ENCODE measurements at places on chromosomes 2 and 18.

DNA sequence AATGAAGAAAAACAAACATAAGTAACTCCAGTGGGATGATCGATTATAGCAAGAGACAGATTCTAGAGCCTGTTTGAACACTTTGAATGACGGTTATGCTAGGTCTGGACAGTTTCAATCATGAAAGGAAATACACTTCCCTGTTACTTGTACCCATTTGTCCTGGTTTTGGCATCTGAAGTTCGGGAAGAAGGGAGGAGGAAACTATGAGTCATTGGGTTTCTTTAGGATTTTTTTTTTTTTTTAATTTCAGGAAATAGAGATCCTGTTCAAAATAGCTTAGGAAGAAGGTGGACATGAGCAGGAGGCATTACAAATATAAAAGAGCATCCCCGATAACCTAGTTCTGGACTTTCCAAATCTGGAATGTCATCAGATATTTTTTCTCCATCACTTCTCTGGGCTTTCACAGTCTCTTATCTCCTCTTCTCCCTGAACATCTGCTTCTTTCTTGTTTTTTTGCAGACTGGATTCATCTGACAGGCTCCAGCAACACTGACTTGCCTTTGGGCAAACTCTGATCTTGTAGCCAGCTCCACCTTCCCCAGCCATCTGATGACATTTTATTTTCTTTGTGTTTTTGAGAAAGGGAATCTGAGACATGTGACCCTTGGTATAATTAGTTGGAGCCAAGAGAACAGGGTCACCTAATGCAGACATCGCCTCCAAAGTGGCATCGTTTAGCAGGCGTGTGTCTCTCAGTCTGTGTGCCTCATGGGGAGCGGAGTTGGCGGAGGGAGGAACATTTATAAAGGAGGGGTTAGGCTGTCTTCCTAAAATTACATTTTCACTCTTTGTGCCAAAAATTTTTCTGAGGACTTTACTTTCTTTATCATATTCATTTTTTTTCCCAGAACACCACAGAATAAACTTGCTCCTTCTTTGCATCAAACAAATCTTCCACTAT is 195.3 kb upstream of the EPHA4 start:
- no peak for DNase-seq

- DNase-seq: no peak
These were observed 12.5 kb downstream of the HOXD1 start for GRCh38 chr2:176200971-176201370.

DNA sequence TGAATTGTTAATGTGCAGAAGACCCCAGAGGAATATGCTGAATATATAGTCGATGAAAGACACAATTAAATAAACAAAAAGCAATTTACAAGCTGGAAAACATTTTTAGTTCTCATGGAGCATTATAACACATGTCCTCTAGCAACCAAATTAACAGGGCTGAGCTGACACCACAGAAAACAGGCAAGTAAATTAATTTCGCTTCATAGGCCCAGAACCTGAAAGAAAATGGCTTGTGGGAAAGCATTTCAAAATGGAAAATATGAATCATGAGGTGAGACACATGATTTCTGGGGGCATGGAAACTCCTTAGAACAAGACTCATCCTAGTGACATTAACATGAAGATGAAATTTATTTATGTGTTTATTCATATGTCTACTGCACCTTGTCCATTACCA is 25.0 kb upstream of the RNF152 start:
- DNase-seq: no peak

DNA sequence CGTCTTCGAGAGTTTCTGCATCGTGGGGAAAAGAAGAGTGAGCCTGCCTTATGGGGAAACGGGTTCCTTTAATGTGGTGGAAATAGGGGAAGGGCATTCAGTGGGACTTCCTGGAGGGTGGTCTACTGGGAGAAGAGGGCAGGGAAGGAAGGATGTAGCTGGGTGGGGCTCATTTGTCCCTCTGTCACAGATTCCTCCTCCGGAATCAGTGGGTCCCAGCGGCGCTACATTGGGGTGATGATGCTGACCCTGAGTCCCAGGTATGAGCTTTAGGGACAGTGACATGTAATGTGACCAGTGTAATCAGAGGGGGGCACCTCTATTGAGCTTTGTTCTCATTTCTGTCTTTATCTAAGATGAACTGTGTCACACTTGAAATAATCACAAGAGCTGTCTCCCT is 1.9 kb downstream of the HTRA2 start:
- no peak for DNase-seq

GRCh38 chr2:155703917-155704316 is 628.6 kb downstream of the NR4A2 start:
- DNase-seq: no peak

GRCh38 chr2:173657996-173658717 is 303.5 kb downstream of the CDCA7 start:
- DNase-seq: no peak

DNA sequence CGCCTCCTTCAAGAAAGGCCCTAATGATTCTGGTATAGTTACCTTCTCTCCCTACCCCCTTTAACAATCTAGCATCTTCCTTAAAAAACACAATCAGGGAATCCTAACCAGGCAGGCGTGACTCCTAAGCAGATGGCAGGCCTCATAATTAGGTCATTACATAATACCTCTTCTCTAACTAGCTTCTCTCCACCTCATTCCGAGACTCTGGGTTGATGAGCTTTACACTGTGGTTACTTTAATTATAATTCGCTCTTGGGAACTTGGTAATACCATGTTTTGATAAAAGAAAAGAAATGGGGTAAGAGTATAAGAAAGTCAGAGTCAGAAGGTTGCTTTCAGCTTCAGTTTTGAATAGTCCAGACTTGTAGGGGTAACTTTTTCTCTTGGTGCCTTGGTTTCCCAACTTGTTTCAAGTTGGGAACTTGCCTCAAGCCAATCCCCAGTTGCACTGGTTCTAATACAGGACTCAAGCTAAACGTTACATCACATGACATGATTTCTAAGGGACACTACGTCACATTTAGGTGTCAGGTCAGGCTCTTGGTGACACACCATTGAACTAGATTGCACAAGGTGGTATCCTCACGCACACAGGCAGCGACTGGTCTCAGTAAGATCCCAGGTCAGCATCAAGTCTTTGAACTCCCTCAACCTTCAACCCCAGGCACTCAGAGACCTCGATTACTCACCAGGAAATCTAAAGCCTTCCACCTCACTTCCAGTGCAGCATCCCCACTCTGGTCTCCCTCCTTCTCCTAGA is 59.2 kb downstream of the AAK1 start:
- DNase-seq: no peak

- DNase-seq: no peak
These were observed 222.9 kb downstream of the KLHL29 start for GRCh38 chr2:23607925-23608324.

GRCh38 chr2:112345030-112346027 is 69.9 kb downstream of the ZC3H6 start:
- no peak for DNase-seq

- no peak for DNase-seq
These were observed 142.0 kb downstream of the NCK2 start for GRCh38 chr2:105886687-105887086.

GRCh38 chr2:240127911-240128607 is 8.0 kb downstream of the COPS9 start:
- no peak for DNase-seq

DNA sequence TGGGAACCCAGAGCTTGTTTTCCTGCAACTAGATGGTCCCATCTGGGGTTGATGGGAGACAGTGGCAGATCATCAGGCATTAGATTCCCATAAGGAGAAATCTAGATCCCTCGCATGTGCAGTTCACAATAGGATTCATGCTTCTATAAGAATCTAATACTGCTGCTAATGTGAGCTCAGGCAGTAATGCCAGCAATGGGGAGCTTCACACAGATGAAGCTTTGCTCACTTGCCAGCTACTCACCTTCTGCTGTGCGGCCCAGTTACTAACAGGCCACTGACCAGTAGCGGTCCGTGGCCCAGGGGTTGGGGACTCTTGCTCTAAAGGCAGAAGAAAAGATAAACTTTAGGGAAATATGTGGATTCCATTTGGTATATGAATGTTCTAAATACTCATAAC is 192.9 kb downstream of the AFF3 start:
- DNase-seq: no peak

GRCh38 chr2:237051861-237052260 is 33.8 kb upstream of the COPS8 start:
- DNase-seq: no peak

- DNase-seq: no peak
These were observed 424.2 kb downstream of the TGIF1 start for GRCh38 chr18:3874125-3874524.

DNA sequence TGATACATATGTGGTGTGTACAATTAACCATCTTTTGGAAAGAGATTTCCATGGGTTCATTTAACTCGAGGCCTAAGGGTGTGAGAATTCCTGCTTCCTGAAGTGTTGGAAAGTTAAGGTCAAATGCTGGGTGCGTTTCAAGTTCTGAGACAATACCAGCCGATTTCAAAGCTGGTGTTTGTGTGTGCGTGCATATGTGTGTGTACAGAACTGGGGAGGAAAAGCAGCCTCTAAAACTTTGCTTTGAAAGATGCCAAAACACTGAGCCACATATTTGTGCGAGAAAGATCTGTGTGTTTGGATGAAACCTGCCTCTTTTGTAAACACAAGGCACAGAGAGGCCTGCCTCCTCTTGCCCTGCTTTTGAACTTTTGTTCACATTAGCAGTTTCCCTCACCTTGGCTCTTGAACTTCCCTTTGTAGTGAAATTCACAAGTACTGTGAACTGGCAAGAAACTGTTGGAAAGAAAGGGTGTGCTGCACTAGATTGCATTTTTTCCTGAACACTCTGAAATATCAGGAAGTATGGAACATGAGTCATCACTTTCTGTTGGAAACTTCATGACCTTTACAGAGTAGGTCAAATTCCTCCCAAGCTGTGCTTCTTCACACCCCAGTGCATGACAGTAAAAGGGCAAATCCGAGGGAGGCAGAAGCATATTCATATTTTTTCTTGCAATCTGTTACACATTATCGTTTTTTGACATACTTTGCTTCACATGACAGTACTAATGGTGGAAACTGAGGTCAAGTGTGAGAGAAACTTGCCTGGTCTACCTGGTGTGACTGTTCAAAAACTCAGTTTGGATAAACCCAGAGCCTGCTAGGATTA is 20.0 kb upstream of the CAVIN2 start:
- DNase-seq: no peak

GRCh38 chr2:120219291-120219690 is 3.9 kb downstream of the TMEM185B start:
- DNase-seq: no peak

- DNase-seq: no peak
These were observed 423.3 kb downstream of the CMPK2 start for GRCh38 chr2:6442252-6442985.

All from anterior cingulate cortex (tissue), 58 donors.